Nephron progenitor cell (in vitro differentiated cells): ENCODE measurements at places on chromosomes 4 and X.

DNA sequence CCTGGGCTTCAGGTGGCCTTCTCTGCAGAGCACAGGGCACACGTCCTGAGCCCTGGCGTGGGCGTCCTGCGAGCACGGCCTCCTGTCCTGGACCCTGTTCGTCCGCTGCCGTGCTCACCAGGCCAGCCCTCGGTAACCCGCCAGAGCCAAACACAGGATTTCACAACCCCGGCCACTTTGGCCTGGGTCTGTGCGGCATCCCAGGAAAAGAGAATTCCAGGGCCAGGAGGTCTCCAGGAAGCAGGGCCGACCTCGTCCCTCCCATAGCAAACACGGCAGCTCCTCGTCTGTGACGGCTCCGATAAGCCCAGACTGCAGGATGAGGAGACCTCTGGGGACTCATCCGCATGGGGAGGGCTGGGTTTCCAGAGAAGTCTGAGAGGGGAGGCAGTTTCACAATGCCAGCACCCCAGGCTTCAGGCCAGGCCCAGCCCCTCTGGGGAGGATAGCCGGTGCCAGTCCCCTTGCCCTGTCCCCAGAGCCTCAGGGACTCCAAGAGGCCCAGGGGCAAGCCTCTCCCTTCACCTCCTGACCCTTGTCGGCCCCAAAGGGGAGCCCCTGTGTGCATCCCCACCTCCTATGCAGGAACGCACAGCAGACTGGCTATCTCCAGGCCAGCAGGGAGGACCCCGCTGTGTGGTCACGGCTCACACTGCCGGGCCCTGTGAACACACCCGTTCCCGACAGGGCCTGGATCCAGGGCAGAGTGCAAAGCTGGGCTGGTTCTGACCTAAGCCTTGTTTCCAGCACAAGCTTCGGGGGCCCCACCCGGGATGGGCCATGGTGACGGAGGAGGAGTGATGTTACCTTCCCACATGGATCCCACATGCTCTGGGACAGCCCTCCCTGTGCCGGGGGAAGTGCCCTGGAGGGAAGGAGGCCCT lies 22.3 kb upstream of the HTRA3 start:
- no peak for DNase-seq

DNA sequence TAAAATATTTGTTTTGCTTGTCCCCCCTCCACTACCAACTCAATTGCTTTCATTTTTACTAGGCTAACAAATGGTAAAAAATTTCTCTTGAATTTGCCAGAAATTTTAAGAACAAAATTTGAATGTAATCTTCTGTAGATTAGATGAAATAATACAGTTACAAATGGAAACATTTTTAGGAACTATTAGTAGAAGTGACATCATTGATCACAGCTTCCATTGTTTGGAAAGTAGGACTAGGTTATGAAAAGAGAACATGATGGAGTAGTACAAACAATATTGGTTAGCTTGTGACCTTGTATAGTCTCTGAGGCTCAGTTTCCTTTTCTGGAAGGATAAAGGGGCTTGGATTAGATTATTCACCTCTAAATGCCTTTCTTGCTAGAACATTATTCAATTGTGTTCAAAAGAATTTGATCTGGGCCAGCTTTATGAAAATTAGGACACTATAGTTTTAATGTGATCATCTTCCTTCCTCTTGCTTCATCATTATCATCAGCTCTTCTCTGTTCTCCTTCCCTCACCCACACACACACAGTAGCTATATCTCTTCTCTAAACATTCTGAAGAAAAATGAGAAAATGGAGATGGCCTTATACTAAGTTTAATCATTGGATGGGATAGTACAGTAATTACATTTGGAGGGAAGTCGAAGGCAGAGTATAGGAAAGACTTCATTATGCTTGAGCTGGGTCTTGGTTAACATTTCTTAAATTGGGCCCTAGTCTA lies 9.9 kb downstream of the MTMR1 start:
- no peak for DNase-seq

GRCh38 chrX:37000140-37000539 lies 8.0 kb upstream of the FAM47C start:
- DNase-seq = no peak

GRCh38 chr4:90841676-90842075 lies 714.5 kb downstream of the CCSER1 start:
- DNase-seq = no peak

- no peak for DNase-seq
Measured at GRCh38 chr4:141807103-141807891, 170.9 kb downstream of the IL15 start.

DNA sequence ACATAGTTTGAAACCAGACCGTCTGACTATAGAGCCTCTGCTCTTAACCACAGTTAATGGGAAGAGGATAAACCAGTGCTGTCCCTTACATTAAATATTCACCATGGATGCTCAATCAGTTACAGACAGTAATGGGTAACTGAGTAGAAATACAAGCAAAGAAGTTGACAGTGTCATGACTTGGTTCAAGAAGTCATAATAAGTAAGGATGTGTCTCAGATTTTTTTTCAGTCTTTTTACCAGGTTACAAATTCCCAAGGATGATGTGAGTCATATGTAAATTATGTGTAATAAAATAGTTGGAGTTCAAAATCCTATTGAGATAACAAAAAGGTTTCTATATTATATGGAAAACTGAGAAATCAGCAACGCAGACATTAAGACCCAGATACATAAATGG lies 31.1 kb downstream of the ZCCHC4 start:
- no peak for DNase-seq

DNA sequence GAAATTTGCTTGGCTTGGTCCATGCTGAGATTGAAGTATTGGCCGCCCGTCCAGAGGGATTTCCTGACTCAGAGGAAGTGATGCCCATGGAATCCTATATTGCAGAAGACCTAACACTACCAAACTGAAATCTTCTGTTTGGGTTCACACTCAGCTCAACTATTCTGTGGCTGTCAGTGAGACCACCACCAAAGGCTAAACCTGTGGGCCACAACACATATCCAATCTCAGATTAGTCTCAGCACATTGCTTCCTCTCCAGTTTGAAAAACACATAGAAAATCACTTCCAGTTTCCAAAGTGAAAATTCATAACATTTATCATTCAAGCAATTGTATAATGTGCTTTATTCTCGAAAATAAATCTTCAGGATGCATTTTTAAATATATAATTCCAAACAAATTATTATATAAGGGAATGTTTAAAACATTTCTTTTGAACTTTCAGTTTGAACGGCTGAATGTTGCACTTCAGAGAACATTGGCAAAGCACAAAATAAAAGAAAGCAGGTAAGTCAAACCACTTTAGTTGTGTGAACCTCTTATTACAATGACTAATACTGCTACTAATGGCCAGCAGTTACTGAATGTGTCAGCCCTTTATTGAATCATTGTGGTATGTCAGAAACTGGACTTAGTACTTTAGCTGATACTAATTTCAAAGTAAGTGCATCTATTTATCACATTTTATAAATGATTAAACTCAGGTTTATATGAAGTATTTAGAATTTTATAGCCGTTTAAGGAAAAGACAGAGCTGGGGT lies 37.0 kb downstream of the GUCY1A1 start:
- DNase-seq = no peak

- DNase-seq = no peak
Measured at GRCh38 chr4:78451407-78451806, 100.2 kb upstream of the ANXA3 start.

DNA sequence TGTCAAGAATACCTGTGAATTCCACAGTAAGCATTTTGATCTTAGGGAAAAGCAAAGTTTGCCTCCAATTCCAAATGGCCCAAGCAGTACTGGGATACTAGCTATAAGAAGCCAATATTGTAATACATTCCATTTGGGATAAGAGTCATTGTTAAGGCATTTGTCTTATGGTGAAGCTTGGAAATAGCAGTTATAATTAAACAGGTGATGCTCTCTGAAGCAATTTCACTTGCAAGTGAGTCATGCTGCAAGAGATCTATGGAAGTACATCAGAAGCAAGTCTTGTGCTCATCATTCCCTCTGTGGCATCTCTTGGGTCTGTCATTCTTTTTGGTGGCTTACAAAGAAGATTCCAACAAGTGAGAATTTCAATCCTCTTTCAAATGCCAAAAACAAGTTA lies 386.4 kb upstream of the RPS6KA3 start:
- DNase-seq = no peak

- no peak for DNase-seq
Measured at GRCh38 chr4:138686106-138686835, 329.3 kb upstream of the NOCT start.

DNA sequence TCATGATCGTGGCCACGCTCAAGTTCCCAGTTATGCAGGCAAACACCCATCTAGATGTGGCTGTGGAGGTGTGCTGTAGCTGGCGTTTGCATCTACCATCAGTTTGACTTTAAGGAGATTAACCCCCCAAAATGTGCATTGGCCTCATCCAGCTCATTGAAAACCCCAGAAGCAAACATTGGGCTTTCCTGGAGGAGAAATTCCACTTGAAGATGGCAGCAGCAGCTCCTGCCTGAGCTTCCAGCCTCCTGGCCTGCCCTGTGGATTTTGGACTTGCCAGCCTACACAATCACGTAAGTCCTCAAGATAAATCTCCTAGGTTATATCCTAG lies 30.2 kb upstream of the SLC25A6 start:
- no peak for DNase-seq

DNA sequence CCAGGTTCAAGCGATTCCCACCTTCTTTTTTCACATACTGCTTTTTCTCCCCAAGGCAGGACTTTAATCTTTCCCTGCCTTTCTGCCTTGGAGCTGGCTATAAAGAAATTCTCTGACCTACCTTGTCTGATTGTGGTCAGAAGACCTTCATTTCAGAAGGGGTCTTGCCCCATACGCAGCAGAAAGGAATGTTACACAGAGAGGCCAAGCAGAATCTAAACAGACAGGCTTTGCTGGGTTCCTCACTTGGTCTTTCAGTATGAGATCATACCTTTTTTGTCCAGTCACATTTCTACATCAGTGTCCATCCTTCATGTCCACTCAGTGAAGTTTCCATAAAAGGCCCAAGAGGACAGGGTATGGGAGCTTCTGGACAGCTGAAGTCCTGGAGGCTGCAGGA lies 108.3 kb upstream of the RBPJ start:
- no peak for DNase-seq

- no peak for DNase-seq
Measured at GRCh38 chrX:39167791-39168190, 366.5 kb downstream of the MID1IP1 start.

- DNase-seq = no peak
Measured at GRCh38 chr4:155772459-155773195, 13.8 kb downstream of the GUCY1B1 start.

GRCh38 chr4:187770345-187770744 lies 225.2 kb upstream of the ZFP42 start:
- DNase-seq = no peak

DNA sequence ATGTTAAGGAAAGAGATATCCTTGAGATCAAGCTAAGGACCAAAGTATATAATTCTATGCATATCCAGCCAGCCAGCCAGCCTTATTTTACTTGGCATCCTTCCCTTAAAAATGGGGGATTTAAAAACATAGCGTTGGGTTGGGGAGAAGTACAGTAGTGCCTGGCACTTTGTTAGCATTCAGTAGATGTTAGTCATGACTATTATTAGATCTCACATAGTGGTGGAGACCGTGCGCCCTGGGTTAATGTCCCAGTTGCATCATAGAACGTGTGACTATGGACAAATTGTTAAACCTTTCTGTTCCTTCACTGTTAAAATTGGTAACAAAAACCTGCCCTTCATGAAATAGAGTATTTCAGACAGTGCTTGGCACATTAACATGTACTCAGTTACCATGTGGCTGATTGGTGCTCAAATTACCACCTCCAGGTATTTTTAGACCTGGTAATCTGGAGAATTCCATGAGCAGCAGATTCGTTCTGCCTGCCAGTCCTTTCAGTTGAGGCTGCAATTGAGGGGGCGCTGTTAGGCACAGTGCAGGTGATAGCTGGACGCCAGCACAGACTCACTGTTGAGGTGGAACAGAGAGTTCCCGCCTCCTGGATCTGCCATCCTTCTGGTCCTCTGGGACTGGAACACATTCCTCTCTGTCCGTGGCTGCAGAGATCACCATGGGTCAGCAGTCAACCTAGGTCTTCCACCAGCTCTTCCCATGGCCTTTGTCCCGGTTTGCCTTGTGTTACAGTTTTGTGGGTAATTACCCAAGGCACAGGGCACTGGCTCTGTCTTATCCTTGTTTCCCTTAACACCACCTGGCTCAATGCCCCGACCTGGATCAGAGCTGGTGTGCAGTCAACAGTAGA lies 31.7 kb downstream of the RBBP7 start:
- peak; percentile 52 for DNase-seq

- no peak for DNase-seq
Measured at GRCh38 chr4:1873291-1873690, 2.1 kb downstream of the NSD2 start.

DNA sequence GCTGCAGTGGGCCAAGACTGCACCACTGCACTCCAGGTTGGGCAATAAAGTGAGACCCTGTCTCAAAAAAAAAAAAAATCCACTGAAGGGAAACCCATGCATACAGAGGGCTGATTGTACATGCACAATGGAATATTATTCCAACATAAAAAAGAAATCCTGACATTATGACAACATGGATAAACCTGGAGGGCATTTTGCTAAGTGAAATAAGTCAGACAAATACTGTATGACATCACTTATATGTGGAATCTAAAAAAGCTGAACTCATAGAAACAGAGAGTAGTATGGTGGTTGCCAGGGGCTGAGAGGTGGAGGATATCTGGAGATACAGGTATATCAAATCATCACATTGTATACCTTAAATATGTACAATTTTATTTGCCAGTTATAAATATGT lies 102.2 kb downstream of the PPEF1 start:
- DNase-seq = no peak

DNA sequence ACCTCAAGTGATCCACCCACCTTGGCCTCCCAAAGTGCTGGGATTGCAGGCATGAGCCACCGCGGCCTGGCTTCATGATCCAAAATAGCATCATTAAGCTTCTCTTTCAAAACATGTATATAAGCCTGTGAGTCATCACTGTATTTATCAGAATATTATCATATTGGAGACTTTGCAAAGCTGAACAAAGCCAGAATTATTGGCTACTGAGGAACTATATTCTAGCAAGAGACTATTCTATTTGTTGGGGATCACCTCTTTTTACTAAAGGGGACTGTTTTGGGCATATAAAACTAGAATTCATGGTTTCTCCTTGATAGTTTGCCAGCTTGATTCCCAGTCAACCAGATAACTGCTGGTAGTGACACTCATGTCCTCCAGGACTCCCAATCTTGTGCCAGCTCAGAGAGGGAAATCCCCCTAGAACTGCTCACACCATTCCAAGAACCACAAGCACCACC lies 40.1 kb downstream of the TET2 start:
- no peak for DNase-seq

DNA sequence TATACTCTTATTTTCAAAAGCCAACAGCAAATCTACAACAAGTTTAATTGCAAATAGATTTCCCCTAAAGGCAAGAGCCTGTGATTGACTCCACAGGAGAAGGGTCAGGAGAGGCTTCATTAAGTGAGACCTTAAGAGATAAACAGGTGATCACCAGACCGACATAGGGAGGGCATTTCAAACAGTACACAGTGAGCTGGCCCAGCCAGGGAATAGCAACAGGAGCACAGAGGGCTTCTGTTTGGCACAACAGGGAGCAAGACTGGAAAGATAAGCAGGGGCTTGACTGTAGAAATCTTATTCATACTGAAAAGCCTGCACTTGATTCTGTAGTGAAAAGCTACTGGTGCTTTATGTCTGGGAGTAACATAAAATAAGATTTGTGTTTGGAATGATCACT lies 3.9 kb downstream of the RUFY3 start:
- no peak for DNase-seq
